ENCODE measurements at places on chromosomes 1 and 21. TPM values are rescaled to one million over a fixed set of nuclear protein-coding genes. Genes with fewer than 3 reads are reported as not detected.

Gene KRTAP10-1
- total RNA-seq, result not detected

Gene APCS
- total RNA-seq, result not detected

Gene CRP
- total RNA-seq, result not detected

DNA sequence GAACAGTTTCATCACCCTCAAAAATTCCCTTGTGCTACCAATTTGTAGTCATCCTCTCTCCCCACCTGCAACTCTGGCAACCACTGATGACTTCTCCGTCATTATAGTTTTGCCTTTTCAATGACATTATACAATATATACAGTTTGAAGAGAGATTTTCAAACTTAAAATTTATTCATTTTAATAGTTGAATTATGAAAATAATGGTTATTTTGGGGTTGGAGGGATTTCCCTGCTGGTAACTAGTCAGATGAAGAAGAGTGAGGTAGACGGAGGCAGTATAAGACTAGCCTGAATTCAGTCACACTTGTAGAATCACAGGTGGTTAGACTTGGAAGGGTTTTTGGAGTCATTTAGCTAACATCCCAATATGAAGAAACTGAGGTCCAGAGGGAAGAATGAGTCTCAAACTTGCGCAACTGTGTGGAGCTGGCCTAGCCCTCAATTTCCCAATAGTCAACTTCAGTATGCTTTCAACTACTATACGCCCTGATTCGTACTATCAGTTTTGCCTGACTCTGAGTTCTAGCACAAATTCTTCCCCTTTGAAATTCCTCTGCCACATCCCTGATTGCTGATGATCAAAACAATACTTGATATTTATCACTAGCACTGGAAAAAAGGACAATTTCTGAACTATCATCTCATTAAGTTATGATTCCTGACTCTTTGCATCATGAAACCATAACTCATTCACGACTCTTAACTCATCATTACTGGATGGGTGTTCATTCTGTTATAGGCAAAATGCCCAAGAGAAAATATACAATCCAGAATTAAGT is 54.2 kb downstream of the VANGL2 start:
- H3K4me3 ChIP-seq, result no peak overlapping the region
- peaks cover 29% of the 10 kb centered on the region for H3K4me1 ChIP-seq
- H3K27me3 ChIP-seq, result no peaks in the 10 kb centered on the region
- no peak overlapping the region for H3K27ac ChIP-seq
- no peaks in the 10 kb centered on the region for H3K36me3 ChIP-seq

GRCh38 chr1:205534444-205534985 is 30.0 kb downstream of the CDK18 start:
- peaks cover 10% of the 10 kb centered on the region for H3K4me1 ChIP-seq
- H3K4me3 ChIP-seq, result no peak overlapping the region
- H3K36me3 ChIP-seq, result no peaks in the 10 kb centered on the region
- no peak for DNase-seq
- H3K27ac ChIP-seq, result no peak overlapping the region

Gene FHAD1
- total RNA-seq, result 0.47 TPM

Gene CD1C
- not detected for total RNA-seq

DNA sequence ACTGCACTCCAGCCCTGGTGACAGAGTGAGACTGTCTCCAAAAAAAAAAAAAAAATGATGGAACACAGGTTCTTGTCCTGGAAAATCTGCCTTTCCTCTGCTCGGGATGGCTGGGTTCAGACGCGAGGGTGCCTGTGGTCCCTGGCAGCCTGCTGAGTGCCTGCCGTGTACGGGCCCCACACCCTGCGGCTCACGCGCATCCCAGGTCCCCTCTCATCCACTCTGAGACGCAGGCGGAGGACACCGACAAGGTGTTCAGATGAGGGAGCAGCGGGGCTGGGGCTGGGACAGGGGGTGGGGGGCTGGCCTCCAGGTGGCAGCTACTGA is 4.3 kb upstream of the ANKRD65 start:
- no peaks in the 10 kb centered on the region for H3K27me3 ChIP-seq
- H3K36me3 ChIP-seq, result no peaks in the 10 kb centered on the region

Gene PLEKHA6
- 0.76 TPM for total RNA-seq

GRCh38 chr1:112788561-112788960 is 73.4 kb upstream of the PPM1J start:
- DNase-seq, result no peak
- H3K27ac ChIP-seq, result no peak overlapping the region

DNA sequence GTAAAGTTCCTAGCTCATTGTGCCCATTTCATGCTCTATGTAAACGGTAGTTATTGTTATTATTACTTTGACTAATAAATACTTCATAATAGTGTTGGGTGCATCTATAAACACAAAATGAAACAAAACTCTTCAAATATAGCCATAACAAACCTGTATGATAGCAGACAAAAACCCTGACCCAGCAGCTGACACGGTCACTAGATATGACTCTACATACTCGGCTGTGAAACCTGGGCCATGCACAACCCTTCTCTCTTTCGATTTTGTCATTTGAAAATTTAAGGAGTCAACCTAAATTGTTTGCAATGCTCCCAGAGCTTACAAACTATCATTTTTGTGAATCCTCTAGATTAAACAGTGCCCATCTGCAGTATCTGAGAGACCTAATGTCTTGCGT is 8.0 kb upstream of the RGS13 start:
- H3K36me3 ChIP-seq, result no peaks in the 10 kb centered on the region
- H3K27me3 ChIP-seq, result no peaks in the 10 kb centered on the region

Gene LDLRAD1
- not detected for total RNA-seq

GRCh38 chr1:11898086-11898785 is 28.0 kb downstream of the KIAA2013 start:
- peaks cover 26% of the 10 kb centered on the region for H3K27me3 ChIP-seq
- DNase-seq, result no peak
- H3K4me3 ChIP-seq, result no peak overlapping the region
- H3K27ac ChIP-seq, result no peak overlapping the region
- H3K4me1 ChIP-seq, result no peaks in the 10 kb centered on the region
- H3K36me3 ChIP-seq, result no peaks in the 10 kb centered on the region

GRCh38 chr1:3038113-3038551 is 16.9 kb downstream of the ACTRT2 start:
- H3K36me3 ChIP-seq, result no peaks in the 10 kb centered on the region
- DNase-seq, result no peak
- H3K27ac ChIP-seq, result no peak overlapping the region
- no peaks in the 10 kb centered on the region for H3K27me3 ChIP-seq
- H3K4me1 ChIP-seq, result no peaks in the 10 kb centered on the region

DNA sequence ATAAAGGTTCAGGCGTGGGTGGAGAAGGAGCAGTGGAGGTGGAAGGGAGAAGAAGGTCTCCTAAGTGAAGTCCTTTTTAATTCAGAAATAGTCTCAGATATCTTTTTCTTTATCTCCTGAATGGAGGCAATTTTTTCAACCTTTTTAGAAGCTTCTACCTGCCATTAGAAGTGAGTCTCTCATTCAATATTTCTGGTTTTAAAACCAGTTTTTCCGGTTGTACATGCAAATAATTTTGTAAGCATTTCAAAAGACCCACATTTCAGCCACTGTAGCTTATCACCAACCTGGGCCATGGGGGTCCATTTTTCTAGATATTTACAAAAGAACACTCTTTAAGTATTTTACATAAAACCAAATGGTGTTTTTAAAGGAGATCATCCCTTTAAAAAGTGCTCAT is 1280.2 kb downstream of the NCAM2 start:
- H3K4me1 ChIP-seq, result no peaks in the 10 kb centered on the region
- H3K27ac ChIP-seq, result no peak overlapping the region
- no peak for DNase-seq

DNA sequence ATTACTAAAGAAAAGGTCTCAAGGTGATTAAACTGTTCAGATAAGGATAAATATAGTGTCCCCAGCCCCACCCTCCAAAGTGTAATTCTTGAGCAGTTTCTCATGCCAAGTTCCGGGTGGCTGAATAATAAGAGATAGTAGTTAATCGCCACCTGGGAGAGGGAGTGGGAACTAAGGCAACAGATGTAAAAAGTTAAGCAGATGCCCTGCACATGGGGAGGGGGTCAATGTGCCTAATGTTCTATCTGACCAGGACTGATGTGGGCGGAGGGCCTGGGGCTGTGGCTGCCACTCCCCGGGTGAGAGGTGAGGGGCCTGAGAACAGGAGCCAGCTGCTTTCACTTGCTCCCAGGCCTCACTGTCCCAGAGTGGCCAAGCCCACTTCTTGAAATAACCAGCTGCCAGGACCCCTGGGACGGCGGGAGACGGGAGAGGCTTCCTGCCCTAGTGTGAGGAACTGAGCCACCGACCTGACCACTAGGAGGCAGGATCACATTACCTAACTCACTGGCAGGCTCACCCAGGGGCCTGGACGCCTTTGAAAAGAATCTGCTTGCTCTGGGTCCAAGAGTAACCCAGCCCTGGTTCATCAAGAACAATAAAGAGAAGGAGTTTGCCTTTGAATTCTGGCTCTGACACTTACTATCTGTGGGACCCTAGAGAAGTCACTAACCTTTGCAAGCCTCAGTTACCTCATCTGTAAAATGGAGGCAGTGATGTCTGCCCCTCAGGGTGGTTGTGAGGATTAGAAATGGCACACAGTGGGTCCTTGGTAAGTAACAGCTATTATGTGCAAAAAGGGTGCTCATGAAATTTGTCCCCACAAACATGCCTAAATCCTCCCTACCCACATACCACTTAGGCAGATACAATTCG is 179.2 kb downstream of the ATG4C start:
- DNase-seq, result peak; percentile 10
- H3K4me1 ChIP-seq, result no peaks in the 10 kb centered on the region
- no peaks in the 10 kb centered on the region for H3K36me3 ChIP-seq
- H3K27me3 ChIP-seq, result peaks cover 4% of the 10 kb centered on the region

DNA sequence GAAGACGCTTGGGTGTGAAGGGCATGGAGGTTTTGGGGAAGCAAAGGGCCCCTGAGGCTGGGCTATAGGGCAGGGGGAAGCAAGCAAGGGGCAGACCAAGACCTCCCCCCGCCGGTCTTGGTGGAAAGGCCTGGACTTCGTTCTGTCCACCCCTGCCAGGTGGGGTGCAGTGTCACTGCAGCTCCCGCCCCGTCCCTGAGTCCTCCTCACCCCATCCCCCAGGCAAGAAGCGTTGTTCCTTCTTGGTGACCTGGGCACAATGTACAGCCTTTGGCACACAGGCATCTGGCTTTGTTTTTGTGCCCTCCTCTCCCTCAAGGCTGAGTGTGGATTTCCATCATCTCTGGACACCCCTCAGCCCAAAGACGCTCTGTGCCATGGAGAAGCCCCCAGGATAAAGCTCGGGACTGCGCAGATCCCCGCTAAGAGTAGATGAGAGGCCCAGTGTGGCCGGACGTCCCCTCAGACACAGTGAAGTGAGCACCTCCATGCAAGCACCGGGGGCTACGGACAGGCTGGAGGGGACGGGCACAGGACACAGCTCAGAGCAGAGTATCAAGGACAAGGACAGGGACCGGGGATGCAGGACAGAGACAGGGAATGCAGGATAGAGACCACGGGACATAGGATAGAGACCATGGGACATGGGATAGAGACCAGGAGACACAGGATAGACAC is 89.4 kb upstream of the ACTRT2 start:
- no peak for DNase-seq
- H3K27ac ChIP-seq, result no peak overlapping the region
- H3K4me1 ChIP-seq, result no peaks in the 10 kb centered on the region
- H3K27me3 ChIP-seq, result no peaks in the 10 kb centered on the region

Gene LINGO4
- total RNA-seq, result not detected

GRCh38 chr1:113035086-113035485 is 37.9 kb upstream of the LRIG2 start:
- H3K36me3 ChIP-seq, result no peaks in the 10 kb centered on the region
- DNase-seq, result no peak
- no peaks in the 10 kb centered on the region for H3K4me1 ChIP-seq
- H3K27me3 ChIP-seq, result no peaks in the 10 kb centered on the region
- no peak overlapping the region for H3K4me3 ChIP-seq
- H3K27ac ChIP-seq, result no peak overlapping the region

Gene FAM167B
- 0.19 TPM for total RNA-seq

- H3K36me3 ChIP-seq, result no peaks in the 10 kb centered on the region
- no peak overlapping the region for H3K4me3 ChIP-seq
- no peaks in the 10 kb centered on the region for H3K27me3 ChIP-seq
- DNase-seq, result no peak
- no peak overlapping the region for H3K27ac ChIP-seq
Observed at GRCh38 chr1:71660411-71660810, 579.6 kb upstream of the ZRANB2 start.

Gene THEM5
- not detected for total RNA-seq

Gene PRAMEF6
- total RNA-seq, result not detected

Gene CR1L
- total RNA-seq, result not detected

Gene ARHGAP29
- total RNA-seq, result 20.5 TPM

Gene SPRR2G
- not detected for total RNA-seq

GRCh38 chr1:33188572-33189275 is 6.9 kb upstream of the TRIM62 start:
- no peaks in the 10 kb centered on the region for H3K36me3 ChIP-seq
- no peak for DNase-seq
- peaks cover 6% of the 10 kb centered on the region for H3K27me3 ChIP-seq
- no peak overlapping the region for H3K4me3 ChIP-seq
- no peak overlapping the region for H3K27ac ChIP-seq

Gene C1orf167
- total RNA-seq, result not detected

DNA sequence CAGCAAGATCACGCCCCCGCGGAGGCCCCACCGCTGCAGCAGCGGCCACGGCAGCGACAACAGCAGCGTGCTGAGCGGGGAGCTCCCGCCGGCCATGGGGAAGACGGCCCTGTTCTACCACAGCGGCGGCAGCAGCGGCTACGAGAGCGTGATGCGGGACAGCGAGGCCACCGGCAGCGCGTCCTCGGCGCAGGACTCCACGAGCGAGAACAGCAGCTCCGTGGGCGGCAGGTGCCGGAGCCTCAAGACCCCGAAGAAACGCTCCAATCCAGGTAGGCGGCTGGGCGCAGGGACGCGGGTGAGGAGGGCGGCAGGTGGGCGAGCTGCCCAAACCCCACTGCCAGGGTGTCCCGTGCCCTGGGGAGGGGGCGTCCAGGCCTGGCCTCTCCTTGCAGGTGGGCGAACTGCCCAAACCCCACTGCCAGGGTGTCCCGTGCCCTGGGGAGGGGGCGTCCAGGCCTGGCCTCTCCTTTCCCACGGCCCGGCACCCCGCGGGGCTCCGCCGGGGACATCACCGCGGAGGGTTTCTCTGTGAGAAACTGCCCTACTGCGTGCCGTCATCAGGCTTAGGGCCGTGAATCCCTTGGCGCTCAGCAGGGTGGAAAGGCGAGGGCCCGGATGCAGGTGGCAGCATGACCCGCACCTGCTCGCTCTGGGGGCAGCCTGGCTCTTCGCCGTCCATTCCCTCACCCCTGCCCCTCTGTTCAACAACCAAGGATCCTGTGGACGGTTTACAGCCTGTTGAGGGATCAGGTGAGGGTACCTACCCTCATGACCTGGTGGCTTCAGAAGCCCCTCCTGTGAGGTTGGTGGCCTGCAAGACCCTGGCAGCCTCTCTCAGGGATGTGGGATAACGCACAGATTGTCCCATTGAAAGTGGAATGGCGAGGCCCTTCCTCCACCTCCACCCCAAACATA is 534.0 kb downstream of the KIF26B start:
- H3K27me3 ChIP-seq, result no peaks in the 10 kb centered on the region
- H3K27ac ChIP-seq, result no peak overlapping the region
- DNase-seq, result no peak
- no peak overlapping the region for H3K4me3 ChIP-seq
- H3K36me3 ChIP-seq, result no peaks in the 10 kb centered on the region

- DNase-seq, result no peak
- H3K36me3 ChIP-seq, result no peaks in the 10 kb centered on the region
- H3K27ac ChIP-seq, result no peak overlapping the region
- no peak overlapping the region for H3K4me3 ChIP-seq
- peaks cover 17% of the 10 kb centered on the region for H3K27me3 ChIP-seq
- H3K4me1 ChIP-seq, result peaks cover 18% of the 10 kb centered on the region
Observed at GRCh38 chr1:92026806-92027205, 3.0 kb upstream of the EPHX4 start.

GRCh38 chr1:160548183-160548582 is 25.1 kb upstream of the SLAMF6 start:
- H3K27me3 ChIP-seq, result no peaks in the 10 kb centered on the region
- no peak for DNase-seq
- H3K36me3 ChIP-seq, result no peaks in the 10 kb centered on the region
- no peak overlapping the region for H3K27ac ChIP-seq
- no peak overlapping the region for H3K4me3 ChIP-seq
- H3K4me1 ChIP-seq, result no peaks in the 10 kb centered on the region

All from SJSA1 (cell line).